ENCODE measurements at places on chromosomes 11 and 22. TPM values are rescaled to one million over a fixed set of nuclear protein-coding genes. Genes with fewer than 3 reads are reported as not detected.

Gene HTR3A
- not detected for total RNA-seq

Gene CEP126
- total RNA-seq, result 2.4 TPM

DNA sequence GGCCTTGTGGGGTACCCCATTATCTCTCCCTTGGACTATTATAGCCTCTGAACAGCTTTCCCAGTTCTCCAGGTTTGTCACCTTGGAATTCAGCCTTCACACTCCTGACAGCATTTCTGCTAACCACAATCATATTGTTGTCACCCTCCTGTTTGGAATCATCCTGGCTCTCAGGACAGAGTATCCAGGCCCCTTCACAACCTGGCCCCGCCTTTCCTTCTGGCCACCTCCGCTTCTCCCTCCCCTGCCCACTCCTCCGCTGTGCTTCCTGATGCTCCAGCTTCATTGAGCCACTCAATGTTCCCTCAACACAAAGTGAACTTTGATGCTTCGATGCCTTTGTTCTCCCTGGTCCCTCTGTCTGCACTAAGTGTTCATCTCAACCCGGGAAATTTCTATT lies 3.1 kb downstream of the GPR83 start:
- DNase-seq, result no peak

GRCh38 chr11:65611758-65612603 lies 2.0 kb downstream of the MAP3K11 start:
- no peak for DNase-seq

DNA sequence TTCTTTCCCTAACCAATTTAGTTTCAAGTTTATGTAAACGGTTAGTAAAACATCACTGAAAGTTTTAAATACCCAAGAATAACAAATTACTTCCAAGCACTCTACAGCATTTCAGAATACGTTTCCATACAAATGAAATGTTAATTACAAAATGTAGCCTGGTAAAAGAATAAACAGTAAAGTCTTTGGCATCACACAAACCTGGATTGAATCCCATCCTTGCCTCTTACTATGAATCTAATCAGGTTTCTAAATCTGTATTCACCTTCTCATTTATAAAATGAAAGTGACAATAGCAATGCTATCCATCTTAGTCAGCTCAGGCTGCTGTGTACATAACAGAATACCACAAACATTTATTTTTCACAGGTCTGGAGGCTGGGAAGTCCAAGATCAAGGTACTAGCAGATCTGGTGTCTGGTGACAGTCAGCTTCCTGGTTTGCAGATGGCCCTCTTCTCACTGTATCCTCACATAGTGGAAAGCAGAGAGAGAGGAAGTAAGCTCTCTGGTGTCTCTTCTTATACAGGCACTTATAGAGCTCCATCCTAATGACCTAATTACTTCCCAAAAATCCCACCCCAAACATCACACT lies 19.2 kb downstream of the FAM168A start:
- DNase-seq, result no peak

- DNase-seq, result no peak
These were observed 385.9 kb downstream of the INSC start for GRCh38 chr11:15500643-15501042.

DNA sequence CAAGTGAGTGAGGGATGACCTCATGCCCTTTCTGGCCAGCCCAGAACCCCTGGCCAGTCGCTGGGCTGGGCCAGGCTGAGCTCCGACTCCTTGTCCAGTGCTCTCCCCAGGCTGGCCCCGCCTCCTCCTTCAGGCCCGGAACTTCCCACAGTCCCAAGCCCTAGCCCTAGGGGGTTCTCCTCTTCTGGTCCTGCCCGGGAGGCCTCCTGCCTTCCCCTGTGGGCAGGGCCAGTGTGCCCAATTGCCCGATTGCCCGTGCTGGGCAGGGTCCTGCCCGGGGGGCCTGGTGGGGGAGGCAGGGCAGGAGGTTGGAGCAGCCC lies 4.2 kb downstream of the TCIRG1 start:
- DNase-seq, result no peak

DNA sequence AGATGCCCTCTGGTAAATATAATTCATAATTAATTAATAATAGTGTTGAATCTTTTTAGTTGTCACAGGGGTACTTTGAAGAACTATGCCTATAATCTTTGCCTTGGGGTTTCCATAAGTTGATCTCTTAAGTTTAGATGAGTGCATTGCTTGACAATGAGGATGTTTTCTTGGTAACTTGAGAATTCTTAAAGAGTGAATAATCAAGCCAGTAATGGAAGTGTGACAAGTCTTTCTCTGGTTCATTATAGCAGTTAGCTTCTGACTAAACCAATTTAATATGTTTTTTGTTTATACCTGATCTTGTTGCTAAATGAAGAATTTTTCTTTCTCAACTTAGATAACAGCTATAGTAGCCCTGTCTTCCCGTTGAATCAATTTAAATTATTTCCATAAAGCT lies 46.2 kb downstream of the ATXN10 start:
- DNase-seq, result no peak

DNA sequence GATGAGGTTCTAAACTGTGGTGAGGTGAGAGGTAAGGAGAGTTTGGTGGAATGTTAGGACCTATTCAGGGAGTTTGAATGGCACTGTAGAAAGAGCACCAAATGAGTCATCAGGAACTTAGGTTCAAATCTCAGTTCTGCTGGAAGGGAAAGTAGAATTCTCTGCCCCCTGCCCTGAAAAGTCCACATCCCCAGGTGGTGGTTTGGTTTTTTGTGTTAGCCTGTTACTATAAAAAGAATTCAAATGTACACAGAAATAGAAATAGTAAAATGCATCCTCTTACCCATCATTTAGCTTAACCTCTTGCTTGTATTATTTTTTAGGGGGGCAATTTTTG lies 20.2 kb downstream of the PPFIBP2 start:
- DNase-seq, result no peak

GRCh38 chr22:35170716-35171697 lies 86.3 kb upstream of the HMGXB4 start:
- DNase-seq, result no peak

DNA sequence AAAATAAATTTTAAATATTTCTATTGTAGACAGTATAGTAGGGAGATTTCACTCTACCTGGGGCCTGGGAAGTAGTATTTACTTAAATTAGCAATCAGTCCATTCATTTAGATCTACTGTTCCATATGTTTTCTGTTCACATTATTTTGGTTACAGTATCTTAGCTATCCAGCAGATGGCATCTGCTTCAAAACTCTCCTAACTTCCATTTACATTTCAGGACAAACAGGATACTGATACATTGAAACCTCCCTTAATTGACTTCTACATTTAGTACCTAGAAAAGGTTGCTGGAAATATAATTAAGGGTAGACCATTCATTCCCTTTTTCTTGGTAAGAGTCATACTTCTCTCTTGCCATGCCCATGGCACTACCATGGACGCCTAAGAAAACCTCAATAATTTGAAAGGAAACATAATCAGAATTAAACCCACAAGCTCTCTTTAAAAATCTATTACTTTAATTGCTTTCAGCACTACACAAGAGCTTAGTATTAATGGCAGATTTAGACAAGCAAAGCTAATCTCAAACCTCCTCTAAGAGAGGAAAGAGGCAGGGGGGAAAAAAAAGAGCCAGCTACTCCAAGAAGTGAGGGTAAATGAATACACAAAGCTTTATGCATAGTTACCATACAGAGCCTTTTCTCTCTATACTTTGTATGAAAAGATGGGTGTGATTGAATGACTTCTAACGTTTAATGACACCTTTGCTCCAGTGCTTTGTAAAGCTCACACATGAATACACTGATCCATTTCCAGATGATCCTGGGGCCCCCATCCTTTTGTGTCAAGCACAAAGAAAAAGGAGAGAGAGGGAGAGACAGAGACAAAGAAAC lies 131.2 kb upstream of the MTMR2 start:
- peak; percentile 41 for DNase-seq

DNA sequence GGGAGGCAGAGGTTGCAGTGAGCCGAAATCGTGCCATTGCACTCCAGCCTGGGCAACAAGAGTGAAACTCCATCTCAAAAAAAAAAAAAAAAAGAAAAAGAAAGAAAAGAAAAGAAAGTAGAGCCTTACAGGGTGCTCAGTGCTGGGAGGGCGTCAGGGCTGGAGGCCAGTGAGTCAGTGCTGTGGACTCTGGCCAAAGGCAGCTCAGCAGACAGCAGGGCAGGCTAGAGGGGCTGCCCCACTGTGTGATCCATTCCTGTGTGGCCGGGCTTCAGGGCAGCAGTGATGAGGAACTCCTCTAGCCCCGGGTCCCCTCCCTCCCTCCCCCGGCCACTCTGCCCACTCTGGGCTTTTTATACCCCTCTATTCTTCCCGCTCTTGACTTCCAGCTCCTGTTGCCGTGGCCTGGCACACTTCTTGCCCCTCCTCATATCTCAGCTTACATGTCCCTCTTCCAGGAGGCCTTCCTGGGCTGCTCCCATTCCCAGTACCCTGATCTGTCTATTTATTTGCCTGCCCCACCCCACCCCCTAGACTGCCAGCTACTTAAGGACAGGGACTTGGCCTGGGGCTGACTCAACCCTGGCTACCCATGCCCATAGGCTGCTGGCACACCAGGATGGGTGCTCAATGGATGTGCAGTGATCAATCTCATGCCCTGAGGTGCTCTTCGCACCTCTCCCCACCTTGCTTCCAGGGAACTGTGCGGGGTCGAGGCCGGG lies 10.1 kb downstream of the SYT12 start:
- DNase-seq, result no peak

Data from CD4-positive, alpha-beta memory T cell (primary cell).